ENCODE measurements at places on chromosomes 11 and 22.

DNA sequence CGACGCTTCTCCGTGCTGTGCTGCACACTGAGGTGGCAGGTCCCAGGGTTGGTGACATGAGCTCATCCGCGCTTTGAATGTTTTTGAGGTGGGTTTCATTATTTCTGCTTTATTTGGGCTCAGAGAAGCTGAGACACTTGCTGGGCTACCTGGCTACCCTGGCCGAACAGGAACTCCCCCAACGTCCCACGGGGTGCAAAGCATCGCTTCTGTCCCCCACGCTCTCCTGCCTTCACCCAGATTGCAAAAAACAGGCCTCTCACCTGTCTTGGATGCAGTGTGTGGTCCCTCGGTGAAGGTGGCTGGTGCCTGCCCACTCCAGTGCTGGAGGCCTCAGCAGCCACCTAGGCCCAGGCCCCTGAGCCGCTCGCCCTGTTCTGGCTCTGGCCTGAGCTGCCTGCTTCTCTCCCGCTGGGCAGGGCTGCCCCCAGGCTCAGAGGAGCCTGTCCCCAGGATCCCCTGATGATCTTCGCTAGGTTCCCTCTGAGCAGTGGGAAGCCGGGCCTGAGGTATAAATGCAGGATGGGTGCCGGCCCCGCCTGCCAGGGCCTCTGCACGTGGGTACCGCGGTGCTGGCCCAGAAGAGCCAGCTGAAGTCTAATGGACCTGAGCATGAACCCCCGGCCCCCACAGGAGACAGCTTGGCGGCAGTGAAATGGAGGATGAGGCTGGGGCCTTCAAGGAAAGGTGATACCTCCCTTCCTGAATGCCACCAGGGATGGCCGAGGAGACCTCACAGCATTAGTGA is 15.8 kb upstream of the MRGPRD start:
- no peak for DNase-seq

GRCh38 chr22:31139866-31140716 is at the start of gene PLA2G3:
Gene PLA2G3, minus strand, starts transcription at chr22:31140508. Its CDS starts 154 bp downstream, at chr22:31140354.
- no peak for DNase-seq

- no peak for DNase-seq
Measured at GRCh38 chr11:73869332-73869949, 7.2 kb downstream of the COA4 start.

DNA sequence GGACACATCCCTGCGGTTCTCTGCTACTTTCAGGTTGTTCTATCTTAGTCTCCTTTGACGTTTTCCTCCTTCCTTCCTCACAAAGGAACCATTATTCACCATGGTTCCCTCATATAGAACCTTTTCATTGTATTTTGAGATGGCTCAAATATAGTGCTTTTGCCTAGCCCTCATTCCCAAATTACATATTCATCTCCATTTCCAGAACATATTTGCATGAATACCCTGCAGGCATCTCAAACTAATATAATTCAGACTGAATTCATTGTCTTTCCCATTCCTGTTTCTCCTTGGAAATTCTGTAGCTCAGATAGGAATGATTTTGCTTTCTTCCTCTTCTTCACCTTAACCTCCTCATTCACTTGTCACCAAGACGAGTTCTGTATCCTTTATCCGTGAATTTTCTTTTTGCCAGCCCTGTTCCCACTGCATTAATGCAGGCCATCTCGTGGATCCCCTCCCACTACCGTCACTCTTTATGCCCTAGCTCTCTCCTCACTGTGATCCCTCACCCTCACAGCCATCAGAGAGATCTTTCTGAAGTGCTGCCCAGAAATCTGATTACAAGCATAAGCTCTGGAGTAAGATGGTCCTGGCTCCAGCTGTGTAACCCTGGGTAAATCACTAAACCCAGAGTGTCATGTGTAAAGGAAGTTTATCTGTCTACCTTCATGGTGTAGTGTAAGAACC is 23.3 kb downstream of the PIWIL4 start:
- DNase-seq: no peak

DNA sequence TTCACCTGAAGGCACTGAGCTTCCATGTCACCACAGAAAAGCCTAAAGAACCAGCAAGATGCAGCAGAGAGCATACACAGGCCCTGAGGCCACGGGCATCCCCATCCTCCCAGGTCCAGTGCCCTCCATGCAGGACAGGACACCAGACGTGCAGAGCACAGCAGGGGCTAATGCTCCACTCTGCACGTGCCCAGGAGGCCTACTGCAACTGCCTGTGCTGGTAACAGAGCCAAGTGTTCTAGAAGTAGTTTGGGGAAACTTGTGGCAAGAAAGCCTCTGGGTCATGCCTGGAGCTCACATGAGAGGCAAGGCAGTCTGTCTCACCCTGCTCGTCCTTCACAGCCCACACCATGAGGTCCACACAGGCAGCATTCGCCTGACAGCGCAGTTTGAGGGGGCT is 30.7 kb downstream of the SERPIND1 start:
- no peak for DNase-seq

DNA sequence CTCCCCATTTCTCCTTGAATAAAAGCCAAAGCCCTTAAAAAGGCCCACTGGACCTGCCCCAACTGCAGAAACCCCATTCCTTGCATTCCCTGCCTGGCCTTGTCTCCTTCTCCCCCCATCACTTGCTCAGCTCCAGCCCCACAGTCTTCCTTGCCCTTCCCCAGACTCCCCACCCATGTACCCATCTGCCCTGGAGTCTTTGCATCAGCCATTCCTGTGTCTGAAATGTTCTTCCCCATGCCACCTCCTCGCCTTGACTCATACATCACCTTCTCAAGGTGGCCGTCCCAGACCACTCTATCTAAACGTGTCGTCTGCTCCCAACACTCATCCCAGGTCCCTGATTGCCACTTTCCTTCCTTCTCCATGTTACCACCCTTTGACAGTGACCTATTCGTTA is 77.4 kb upstream of the SHANK2 start:
- no peak for DNase-seq

DNA sequence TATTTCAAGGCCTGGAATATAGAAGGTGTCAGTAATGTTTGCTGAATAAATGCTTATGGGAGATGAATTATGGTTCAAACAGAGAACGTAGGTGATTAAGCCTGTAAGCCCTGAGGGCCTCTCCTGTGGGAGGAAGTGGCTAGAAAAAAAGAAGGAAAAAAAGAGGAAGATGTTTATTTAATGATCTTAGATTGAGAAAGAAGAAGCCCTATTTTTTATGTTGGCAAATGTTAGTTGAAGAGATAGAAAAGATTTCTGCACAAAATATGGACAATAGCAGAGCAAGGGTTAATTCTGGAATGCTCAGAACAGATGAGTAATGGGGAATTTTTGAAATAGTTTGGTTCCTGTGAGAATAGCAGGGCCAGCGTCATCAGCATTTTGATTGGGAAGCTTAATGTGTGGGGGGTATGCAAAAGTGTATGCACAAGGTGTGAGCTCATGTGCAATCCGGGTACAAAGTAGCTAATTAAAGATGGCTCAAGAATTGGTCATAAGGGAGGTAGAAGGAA is 95.7 kb downstream of the TEAD1 start:
- DNase-seq: no peak

GRCh38 chr11:17506314-17506713 is 29.7 kb upstream of the ABCC8 start:
- DNase-seq: no peak

DNA sequence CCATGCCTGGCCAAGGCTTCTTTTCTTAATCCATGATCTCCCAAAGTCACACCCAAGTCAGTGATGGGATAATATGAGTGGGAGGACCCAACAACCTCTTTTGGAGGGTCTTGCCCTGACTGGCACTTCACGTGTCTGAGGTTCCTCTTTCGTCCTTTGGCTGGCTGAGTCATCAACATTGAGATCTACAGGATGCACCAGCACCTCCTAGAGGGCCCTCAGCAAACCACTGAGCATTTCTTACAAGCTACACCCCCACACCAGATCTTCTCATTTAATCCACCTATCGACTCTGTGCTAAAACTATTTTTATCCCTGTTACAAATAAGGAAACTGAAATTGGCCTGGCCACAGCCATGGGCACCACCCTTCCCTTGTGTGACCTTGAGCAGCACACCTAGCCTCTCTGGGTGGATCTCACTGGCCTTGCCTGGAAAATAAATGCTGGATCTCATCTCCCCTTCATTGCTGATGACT is 63.4 kb downstream of the FLI1 start:
- peak; percentile 44 for DNase-seq

DNA sequence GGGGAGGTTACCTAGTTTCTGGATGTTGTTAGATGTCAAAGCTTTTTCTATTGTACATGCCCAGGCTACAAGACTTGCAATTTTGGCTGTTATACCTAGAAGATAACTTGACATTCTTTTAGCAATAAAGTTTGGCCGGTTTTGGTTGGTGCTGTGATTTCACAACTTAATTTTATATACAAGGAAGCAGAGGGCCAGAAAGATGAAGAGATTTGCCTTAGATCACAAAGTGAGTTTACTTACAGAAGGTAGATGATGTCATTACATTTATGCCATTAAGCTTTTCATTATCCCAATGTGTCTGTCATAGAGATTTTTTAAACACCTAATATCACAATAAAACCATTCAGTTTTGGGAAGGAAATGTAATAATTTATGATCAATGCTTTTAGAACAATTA is 698.7 kb upstream of the ANO3 start:
- no peak for DNase-seq

DNA sequence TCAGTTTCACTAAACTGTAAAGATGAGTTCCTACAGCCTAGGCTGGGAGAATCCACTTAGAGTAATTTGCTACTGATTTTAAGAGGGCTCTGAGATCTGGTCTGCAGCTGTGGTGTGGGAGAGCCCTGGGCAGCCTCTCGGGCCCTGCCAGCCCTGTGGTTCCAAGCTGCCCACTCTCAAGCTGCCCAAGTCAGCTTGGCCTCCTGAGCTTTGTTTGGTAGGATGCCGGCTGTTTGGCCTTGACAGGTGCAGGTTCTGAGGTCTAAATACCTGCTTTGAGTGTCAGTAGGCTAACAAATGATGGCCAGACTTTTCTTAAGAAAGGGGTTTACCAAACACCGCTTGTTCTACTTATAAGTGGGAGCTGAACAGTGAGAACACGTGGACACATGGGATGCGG is 133.3 kb upstream of the TTC12 start:
- DNase-seq: no peak

DNA sequence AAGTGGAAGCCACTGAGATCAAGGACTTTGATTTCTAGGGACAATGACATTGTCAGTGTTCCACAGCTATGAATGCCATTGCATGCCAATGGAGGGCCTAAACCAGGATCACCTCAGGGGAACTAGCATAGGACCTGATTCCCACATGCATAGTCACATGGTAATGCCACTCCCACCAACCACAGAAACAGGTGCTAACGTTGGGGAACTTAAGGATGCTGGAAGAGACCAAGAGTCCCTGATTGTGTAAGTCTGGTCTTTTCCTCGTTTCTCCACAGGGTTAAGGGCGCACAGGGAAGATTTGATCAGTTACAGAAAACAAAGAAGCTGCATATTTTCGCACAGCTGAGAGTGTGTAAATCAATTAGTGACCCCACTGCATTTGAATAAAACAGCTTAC is 59.4 kb upstream of the CD44 start:
- DNase-seq: no peak

- DNase-seq: no peak
Measured at GRCh38 chr11:57180964-57181363, 789 bp upstream of the LRRC55 start.

DNA sequence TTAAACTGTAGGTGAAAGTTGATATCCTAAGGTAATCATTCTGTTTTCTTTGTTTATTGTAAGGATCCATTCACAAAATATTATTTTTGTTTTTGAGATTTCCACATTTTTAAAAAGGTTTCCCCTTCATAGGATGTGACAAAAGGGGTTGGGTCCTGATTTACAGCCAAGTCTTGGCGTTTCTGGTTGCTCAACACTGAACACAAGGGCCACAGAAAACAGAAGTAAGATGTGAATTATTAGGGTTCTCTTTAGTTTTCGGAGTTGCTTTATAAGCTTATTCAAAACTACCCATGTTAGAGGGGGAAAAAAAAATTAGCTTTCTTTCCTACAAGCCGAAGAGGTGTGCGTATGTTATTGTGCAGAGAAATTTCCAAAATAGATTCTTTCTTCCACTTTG is 30.0 kb upstream of the FLI1 start:
- DNase-seq: no peak

- peak; percentile 77 for DNase-seq
Measured at GRCh38 chr22:41237707-41238569, 2.8 kb downstream of the CHADL start.

- DNase-seq: no peak
Measured at GRCh38 chr22:46625843-46626349, 5.7 kb downstream of the GRAMD4 start.

GRCh38 chr11:19430754-19431398 is 190.1 kb upstream of the E2F8 start:
- no peak for DNase-seq

- no peak for DNase-seq
Measured at GRCh38 chr11:14041040-14041439, 78.5 kb downstream of the SPON1 start.

GRCh38 chr22:24474221-24474620 is 20.9 kb upstream of the UPB1 start:
- DNase-seq: no peak

Measured in CD8-positive, alpha-beta memory T cell (primary cell).